ENCODE measurements at places on chromosomes 12 and 14. TPM values are rescaled to one million over a fixed set of nuclear protein-coding genes. Genes with fewer than 3 reads are reported as not detected.
A peak's percentile ranks its signal among the peaks of the same experiment; 100 is the strongest.

- DNase-seq: peak; percentile 58
Observed at GRCh38 chr12:14883686-14884085, 2.0 kb downstream of the MGP start.

HOXC6 gene
- total RNA-seq: not detected

GLIPR1L1 gene
- total RNA-seq: not detected

DNA sequence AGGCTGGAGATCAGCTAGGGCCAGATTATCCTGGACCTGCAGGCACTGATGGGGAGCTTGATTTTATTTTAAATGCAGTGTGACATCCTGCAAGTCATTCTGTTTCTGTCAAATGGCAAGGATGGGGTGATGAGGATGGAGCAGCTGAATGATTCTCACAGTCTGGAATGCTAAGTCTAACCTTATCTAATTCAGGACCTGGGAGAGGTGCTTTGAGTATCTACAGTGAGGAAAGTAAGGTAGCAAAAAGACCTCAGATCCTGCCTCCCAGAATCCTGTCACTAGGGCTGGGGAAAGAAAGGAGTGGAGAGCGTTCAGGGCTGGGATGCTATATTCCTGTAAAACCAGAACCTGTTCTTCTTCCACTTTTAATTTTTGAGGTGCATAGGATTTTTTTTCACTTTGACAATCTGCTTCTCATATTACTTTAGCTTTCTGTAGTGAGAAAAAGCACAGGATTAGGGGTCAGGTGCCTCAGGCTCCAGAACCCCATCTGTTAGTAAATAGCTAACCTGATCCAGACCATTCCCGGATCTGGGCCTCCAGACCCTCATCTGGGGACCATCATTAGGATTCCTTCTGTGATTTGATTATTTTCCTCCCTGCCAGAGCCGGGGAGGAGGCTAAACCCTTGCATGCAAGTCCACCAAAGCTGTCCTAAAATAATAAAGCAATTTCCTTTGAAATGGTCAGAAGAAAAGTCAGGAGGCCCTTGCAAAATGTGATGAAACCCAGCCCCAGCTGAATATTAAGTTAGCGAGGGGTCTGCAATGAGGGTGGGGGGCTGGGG, 54.7 kb downstream of the ASCL1 start:
- no peak for DNase-seq

DNA sequence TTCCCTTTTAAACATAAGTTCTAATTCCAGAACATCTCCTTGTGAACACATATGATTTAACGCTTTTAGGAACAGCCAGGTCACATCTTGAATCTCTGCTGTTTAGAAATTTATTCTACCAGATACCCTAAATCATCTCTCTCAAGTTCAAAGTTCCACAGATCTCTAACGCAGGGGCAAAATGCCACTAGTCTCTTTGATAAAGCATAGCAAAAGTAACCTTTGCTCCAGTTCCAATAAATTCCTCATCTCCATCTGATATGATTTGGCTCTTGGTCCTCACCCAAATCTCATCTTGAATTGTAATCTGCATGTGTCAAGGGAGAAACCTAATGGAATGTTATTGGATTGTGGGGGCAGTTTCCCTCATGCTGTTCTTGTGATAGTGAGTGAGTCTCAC, 96.3 kb upstream of the PLEKHA5 start:
- no peak for DNase-seq

GRCh38 chr12:50186681-50187080, 19.5 kb upstream of the CERS5 start:
- no peak for DNase-seq

- no peak for DNase-seq
Observed at GRCh38 chr12:80627782-80628181, 79.7 kb upstream of the MYF6 start.

- DNase-seq: no peak
Observed at GRCh38 chr12:25733541-25733940, 180.5 kb upstream of the LMNTD1 start.

- DNase-seq: no peak
Observed at GRCh38 chr14:74912801-74913200, 10.3 kb downstream of the RPS6KL1 start.

- no peak for DNase-seq
Observed at GRCh38 chr12:93571925-93572711, at the start of gene SOCS2. SOCS2 (plus strand) TSS chr12:93572675; CDS start chr12:93572898, 223 bp downstream.
